ENCODE measurements at places on chromosomes 11 and 22. TPM values are rescaled to one million over a fixed set of nuclear protein-coding genes. Genes with fewer than 3 reads are reported as not detected.

Gene LRRC56
- total RNA-seq = 0.40 TPM

Gene VSIG10L2
- not detected for total RNA-seq

Gene CD3E
- not detected for total RNA-seq

Gene CLMP
- total RNA-seq = 24.7 TPM

Data from A549 treated with DMSO at 1 μM for 4 hours (cell line).